ENCODE measurements at places on chromosomes 3 and 15.

- DNase-seq = no peak
Measured at GRCh38 chr15:48388016-48388851, 57.0 kb downstream of the DUT start.

GRCh38 chr3:41216993-41217392 is 17.7 kb downstream of the CTNNB1 start:
- no peak for DNase-seq

DNA sequence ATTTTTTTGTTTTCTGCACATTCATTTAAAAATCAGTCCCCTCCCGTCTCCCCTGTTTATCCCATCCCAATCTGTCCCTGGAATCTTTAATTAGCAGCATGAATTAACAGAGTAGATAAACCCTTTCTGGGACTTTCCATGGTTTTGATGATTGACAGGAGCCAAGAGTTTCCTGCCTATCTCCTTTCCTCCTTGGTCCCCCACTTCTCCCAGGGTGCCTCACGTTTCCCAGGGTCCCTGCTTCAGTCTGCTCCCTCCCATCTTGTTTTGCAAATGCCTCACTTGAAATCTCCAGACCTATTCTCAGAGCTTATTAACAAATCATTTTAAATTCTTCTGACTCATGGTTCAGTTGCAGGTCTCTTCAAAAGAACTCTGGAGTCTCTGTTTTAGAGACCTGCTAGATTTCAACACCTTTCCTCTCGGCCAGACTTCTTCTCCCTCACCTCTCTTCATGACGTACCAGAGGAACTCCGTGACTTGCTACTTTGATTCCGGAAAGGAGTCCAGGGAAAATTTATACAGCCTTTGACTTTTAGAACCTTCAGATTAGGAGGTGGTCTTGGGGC is 238.5 kb downstream of the ITPR1 start:
- no peak for DNase-seq

- DNase-seq = no peak
Measured at GRCh38 chr15:37015035-37015434, 85.3 kb downstream of the MEIS2 start.

- peak; percentile 6 for DNase-seq
Measured at GRCh38 chr3:14598143-14598569, 53.4 kb upstream of the CCDC174 start.

- DNase-seq = no peak
Measured at GRCh38 chr3:124611520-124611919, 118.7 kb upstream of the UMPS start.

- no peak for DNase-seq
Measured at GRCh38 chr3:170080605-170081004, 42.8 kb downstream of the GPR160 start.
